ENCODE measurements at places on chromosomes 2 and 18.

DNA sequence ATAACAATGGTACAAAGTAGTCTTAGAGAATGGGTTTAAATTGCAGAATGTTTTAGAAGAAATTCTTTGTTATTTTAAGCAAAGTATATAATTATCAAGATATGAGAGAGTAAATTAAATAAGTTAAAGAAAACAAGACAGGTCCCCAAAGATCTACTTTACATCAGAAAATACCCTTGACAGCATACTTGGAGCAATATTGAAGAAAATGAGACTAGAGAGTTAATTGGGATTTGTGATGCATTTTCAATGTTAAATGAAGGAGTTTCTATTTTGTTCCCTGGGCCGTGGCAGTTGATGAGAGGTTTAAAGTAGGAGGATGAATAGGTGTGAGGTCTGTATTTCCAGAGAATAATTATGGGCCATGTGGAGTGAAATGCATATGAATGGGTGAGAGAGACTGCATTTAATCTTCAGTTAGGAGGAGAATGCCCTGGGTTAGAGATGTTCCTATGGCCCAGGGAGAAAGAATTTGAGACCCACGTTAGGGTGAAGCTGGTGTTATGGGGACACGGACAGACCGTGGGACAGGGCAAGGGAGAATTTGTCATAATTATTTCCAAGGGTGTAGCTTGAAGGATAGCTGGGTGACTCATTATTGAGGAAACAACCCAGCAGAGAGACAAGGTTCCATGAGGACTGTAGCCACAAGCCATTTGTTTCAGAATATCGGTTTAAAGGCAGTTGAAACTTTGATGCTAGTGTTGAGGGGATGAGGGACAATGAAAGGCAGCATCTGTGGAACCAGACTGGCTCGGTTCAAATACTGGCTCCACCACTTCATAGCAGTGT lies 22.7 kb downstream of the MGAT5 start:
- DNase-seq: no peak

DNA sequence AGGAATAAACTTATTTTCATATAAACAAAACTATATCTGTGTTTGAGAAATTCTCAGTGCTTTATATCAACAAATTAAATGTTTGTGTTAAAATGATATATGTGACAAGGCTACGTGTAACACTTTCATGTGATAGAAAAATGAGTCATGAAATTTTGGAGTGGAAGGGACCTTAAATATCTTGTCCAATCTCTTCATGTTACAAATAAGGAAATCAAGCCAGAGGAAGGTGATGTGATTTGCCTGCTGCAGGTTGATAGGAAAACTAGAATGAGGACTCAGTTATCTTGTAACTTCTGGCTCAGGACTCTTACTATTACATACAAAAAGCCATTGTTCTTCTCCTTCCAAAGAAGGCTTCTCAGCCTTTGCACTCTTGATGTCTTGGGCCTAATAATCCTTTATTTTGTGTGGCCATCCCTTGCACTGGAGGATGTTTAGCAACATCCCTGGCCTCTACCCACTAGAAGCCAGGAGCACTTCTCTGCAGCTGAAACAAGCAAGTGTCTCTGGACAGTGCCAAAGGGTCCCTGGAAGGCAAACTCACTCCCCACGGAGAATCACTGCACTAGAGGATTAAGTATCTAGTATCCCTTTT lies 43.0 kb upstream of the NARS1 start:
- DNase-seq: no peak

DNA sequence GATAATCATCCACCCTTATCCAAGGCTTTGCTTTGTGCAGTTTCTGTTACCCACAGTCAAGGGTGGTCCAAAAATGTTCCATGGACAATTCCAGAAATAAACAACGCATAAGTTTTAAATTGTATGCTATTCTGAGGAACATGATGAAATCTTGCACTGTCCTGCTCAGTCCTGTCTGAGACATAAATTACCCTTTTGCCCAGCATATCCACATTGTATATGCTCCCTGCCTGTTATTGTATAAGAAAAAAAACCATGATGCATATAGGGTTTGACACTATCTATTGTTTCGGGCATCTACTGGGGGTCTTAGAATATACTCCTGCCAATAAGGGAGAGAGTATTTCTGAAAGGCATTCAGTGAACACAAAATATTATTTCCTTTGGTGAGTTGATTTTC lies 24.0 kb downstream of the LRRTM1 start:
- no peak for DNase-seq

GRCh38 chr2:55598056-55598795 lies 19.2 kb downstream of the PPP4R3B start:
- no peak for DNase-seq

DNA sequence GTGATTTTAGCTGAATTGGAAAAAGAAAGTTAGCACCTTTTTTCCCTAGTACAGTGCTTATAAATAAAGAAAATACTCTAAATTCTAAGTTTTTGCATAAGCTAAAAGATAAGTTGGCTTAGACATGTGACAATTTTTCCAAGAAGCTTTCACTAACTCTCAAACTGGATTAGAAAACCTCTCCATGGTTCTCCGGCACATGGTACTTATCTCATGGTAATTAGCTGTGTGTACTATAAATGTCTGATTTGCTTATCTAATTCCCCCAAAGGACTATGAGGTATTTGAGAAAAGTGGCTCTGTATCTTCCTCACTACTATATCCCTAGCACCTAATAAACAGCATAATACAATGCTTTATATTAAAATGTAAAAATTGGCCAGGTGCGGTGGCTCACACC lies 71.1 kb downstream of the ROCK1 start:
- no peak for DNase-seq

DNA sequence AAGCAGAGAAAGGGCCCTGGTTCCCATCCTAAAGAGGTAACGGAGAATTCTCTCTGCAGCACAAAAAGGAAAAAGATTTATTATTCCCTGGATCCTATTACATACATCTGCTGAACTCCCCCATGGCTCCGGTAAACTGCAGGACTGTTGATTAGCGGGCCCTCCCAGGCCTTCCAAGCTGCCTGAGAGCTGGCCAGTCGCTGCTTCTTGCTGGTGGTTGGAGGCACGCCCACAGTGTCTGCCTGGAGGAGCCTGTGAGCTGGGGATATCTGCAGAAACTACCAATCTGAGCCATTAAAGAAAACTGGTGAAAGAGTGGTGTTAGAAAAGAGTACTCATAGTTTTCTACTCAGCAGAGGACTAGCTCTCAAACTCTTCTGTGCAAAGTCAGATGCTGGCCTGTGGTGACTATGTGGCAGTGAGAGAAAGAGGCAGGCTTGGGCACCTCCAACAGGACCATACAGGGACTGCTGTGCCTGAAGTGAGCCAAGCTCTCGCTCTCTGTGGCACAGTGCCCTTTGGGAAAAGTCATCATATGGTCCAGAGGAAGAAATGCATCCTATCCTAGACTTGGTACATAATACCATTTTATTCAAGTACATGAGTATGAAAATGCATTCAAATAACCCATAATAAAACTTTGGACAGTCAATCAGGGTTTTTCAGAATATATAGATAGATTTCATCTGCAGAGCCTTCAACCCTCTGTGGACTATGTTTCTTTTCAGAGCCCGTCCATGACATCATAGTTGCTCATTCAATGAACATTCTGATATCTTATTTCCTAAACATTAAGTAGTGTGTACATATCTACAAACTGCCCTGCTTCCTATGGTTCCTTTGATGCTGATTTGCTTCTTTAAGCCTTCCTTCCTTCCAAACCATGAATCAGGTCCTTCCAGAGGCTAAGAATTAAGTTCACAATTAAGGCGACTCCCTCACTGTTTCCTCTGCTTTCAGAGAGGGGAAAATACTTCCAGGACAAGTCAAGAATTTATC lies 242.0 kb upstream of the LYPD1 start:
- DNase-seq: no peak

DNA sequence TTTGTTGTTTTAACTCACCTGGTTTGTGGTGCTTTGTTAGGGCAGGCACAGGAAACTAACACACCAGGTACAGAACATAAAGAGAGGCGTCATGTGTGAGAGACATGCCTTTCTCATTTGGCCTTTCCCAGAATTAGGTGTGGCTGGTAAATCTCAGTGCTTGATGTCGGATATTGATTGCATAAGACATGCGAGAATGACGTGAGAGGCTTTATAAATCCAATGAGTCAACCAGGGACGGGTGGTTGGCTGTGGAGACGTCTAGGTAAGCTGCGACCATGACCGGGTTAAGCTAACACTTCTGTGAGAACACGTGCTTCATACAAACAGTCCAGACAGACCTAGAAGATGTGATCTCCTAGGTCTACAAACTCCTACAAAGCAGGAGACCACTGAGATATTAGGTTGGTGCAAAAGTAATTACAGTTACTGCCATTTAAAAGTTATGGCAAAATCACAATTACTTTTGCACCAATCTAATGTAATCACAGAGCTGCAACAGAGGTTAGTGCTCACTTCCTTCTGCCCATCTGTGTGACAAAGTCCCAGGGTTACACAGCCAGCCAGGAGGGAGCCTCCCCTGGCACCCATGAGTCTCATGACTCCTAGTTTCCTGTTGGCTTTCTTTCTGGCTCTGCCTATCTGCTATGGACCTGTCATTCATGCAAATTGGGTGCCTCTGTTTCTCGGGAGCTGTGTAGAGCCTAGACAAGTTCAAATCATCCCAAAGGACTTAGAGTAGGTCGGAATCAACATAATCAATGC lies 98.9 kb upstream of the ATP8B1 start:
- DNase-seq: no peak

DNA sequence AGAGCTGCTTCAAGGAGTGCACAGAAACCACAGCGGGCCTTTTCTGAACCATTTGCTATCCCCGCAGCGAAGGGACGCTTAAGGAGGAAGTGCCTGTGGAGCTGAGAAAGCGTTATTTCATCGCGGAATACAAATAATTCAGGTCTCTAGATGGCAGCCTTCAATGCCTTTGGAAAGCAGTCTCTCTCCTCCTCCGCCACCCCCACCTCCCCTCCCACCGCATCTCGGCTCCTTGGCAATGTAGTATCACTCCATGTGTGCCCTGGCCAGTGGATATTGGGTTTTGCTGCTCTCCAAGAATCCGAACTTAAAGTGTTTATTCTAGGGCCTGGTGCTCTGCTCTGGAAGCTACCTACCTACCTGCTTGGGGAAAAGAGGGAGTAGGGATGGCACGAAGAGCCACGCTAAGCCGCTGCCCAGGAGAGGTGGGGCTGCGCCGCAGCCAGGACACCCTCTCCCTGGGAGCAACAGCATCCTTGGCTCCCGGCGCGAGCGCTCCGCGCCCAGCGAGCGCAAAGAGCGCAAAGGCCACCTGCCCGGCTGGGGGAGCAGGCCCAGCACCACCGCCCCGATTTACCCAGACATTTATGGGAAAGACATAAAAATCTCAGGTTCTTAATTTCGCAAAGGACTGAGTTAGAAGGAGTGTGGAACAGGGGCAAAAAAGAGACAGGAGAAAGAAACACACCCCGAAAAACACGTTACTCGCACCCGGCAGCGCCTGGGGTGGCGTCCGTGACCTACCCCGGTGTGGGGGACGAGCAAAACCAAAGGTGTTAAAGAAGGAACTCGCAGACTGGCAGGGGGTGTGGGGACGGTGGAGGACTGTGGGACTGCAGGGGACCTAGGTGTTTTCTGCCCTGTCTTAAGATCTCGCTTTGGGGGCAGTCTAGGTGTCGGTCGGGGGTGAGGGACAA lies 1.0 kb downstream of the SPHKAP start:
- DNase-seq: no peak

DNA sequence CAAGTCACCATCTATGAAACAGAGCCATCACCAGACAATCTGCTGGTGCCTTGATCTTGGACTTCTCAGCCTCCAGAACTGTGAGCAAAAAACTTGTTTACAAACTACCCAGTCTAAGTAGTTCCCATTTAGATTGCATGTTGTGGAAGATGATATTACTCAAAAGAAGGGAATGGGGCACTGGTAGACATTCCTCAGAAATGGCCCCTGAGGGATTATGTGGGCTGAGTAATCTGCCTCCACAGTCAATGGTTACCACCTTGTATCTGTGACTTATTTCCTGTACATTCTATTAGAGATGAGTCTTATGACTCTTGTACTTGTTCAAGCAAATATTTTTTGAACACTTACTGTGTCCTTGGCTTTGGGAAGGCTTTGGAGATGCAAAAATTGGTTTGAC lies 160.4 kb downstream of the NUP35 start:
- no peak for DNase-seq

All from stimulated activated CD8-positive, alpha-beta memory T cell treated with anti-CD3 and anti-CD28 coated beads, Interleukin-2, amount 100 ng/mL, for 1 hour (primary cell).